ENCODE measurements at places on chromosomes 1 and 21.

DNA sequence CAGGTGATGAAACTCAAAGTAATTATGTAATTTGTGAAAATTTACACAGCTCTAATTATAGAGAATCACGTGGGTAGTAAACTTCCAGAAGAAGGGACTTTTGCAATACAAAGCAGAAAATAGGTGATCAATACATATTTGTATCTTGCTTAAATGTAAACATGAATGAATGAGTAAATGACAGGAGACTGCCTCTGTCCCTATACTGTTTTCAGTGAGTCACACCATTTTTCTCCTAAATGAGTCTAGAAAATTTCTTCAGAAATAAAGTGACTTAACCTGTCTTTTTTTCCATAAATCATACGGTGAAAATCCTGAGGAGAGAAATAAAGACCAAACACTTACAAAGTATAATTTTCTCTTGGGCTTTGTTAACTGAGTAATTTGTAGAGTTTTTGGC is 11.9 kb downstream of the RAP1A start:
- DNase-seq = no peak

GRCh38 chr1:167926486-167926997 is 9.9 kb upstream of the DCAF6 start:
- no peak for DNase-seq

GRCh38 chr1:151221616-151222015 is 23.3 kb downstream of the PIP5K1A start:
- no peak for DNase-seq

DNA sequence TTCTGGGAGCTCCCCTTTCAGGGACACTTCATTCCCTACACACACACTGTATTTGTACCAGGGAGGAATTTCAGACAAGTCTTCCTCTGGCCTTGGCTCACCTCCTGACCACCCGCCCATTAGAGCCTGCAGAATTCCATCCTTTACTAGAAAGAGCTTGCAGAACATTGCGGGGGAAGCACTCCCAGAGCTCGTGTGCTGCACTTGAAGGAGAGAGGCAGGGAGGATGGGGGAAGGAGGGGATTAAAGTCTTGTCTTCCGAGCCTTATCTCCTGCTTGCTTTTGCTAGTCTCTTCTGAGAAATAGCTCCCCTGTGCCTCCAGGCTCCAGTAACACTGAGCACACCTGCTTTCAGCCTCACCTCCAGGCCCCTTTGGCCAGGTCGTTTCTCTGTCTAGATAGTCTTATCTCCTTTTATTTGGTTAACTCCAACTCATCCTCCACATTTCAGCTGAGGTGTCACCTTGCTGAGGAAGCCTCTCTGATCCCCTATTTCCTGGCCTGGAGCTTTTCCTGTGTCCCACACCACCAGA is 62.0 kb downstream of the PCNX2 start:
- no peak for DNase-seq

DNA sequence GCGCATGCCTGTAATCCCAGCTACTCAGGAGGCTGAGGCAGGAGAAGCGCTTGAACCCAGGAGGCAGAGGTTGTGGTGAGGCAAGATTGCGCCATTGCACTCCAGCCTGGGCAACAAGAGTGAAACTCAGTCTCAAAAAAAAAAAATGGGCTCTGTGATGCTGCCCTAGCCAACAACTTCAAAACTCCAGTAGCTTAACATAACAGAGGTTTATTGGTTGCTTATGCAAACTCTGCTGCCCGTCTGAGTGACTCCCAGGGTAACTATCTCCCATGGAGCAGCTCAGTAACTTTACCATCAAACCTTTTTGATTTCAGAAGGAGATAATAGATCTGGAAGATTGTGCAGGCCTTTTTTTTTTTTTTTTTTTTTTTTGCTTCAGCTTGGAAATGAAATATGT is 18.9 kb upstream of the ITLN2 start:
- DNase-seq = no peak

DNA sequence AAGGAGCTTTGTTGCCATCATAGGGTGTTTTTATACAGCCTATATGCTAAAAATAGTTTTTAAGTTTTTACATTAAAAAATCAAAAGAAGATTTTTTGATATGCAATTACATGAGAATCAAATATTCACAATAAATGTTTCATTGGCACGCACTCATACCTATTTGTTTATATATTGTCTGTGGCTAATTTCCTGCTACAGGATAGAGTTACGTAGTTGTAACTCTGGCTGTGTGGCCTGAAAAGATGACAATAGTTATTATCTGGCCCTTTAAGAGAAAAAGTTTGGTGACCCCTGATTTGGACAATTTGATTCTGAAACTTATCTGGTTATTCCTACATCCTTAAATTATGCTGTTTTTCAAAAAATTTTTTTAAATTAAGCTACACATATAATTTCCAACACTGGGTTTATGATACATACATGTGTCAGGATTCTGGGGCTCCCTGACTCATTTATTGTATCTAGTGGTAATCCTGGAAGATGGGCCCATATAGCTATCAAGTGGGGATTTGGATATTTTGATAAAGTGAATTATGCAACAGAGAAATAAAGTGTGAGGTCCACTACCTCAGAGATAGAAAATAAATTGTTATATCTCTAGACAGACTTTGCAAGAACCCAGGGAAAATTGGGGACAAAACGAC is 370.2 kb upstream of the LYPLAL1 start:
- no peak for DNase-seq

GRCh38 chr1:233443040-233443760 is 115.7 kb downstream of the MAP3K21 start:
- no peak for DNase-seq
